CD4-positive, alpha-beta T cell treated with Interleukin-2 at 100 ng/mL for 4 hours (primary cell): ENCODE measurements at places on chromosomes 1 and 21.

- DNase-seq, result no peak
Observed at GRCh38 chr1:69846267-69846666, 278.5 kb downstream of the LRRC7 start.

- no peak for DNase-seq
Observed at GRCh38 chr1:78044796-78045562, 787 bp upstream of the GIPC2 start.

DNA sequence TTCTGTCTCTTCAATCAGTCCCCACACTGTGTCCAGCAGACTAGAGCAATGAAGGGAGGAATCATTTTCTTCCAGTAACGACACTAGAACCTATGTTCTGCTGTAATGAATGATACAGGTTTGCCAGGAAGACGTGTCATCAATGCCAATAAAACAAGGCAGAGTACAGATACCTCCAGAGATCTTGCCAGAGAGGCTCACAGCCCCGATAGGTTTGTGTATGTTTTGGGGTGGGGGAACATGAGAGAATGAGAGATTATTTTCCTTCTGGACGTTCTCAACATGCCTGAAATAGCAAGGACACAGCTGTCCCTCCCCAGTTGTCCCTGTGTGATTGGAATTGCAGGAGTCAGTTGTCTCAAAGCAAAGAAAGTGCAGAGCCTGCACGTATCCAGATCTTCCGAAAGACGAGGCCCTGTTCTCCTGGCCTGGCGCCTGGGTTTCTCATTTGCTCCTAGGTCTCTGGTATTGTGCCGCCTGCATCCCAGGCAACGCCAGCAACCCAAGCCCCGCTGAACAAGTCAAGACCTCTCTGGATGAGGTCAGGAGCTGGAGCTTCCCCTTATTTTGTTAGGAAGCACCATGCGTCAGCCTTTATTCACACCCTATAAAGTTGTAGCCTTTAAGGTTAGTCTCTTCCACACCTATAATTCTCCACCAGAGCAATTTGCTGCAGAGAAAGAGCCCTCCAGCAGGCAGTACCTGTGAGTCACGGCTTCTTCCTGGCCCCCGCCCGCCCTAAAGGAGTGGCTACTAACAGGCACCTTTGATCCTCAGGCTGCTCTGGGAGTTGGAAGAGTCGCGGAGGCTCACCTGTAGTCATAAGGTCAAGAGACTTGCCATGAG lies 130.5 kb downstream of the TOMM20 start:
- DNase-seq, result no peak

DNA sequence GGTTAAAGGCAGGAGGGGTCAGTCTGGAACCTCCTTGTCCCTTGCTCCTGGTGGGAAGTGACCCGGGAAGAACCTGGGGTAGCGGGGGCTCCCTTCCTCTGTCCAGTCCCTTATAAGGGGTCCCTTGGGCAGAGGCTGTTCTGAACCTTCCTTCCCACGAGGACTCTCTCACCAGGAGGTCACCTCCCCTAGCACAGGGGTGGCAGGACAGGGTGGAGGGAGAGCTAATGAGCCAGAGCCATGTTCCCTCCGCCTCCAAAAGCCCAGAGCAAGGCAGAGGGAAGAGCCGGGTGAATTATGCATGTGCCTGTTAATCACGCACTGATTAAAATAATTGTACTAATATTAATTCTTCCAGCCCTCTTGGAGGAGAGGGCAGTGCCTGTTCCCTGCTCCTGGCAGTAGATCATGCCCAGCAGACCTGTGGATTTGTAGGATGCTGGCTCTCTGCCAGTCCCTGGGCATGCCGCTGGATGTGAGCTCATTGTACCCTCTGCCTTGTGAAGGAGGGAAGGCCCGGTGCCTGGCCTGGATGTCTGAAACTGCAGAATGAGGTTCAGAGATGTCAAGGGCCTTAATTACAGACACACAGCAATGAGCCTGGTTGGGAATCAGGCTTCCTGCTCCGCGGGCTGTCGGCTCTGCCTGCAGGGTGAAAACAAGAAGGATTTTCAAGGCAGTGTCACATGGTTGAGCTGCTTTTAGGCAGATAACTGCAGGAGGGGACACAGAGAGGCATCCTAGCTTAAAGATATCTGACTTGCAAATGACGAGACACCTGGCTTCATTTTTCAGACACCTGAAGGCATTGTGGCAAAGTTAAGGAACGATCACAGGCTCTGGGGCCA lies 68.2 kb downstream of the IGSF21 start:
- DNase-seq, result no peak

GRCh38 chr1:12012560-12013316 lies 6.6 kb upstream of the MIIP start:
- no peak for DNase-seq

DNA sequence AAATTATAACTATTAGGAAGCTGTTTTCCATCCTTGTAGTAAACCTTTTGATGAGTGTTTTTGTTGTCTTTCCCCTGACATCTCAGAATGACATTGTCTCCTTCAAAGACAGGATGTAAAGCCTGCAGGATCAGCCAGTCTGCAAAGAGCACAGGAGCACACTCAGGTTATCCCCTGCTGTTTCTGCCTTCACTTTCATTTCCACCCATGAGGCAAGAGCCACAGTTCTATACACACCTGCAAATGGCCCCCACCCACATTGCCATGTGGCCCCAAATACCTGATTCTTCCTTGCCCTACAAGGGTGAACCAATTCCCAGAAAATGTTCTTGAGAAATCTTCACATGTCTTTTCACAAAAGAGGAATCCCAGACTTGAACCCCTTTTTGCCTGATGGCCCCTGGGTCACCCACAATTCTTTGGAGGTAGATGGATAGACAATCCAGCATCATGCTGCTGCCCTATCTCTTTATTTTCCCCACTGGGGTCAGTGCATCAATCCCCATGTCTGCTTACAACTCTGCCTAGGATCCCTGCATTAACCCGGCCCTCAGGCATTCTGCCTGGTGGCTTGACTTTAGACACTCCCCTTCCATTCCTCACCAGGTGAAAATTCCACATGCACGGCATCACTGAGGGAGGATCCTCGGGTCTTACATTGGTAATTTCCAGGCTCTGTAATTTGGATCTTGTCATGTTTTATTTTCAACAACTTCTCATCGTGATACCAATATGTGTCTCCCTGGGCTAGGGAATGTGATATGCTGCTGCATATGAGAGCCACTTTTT lies 2.6 kb downstream of the FCRL3 start:
- no peak for DNase-seq

DNA sequence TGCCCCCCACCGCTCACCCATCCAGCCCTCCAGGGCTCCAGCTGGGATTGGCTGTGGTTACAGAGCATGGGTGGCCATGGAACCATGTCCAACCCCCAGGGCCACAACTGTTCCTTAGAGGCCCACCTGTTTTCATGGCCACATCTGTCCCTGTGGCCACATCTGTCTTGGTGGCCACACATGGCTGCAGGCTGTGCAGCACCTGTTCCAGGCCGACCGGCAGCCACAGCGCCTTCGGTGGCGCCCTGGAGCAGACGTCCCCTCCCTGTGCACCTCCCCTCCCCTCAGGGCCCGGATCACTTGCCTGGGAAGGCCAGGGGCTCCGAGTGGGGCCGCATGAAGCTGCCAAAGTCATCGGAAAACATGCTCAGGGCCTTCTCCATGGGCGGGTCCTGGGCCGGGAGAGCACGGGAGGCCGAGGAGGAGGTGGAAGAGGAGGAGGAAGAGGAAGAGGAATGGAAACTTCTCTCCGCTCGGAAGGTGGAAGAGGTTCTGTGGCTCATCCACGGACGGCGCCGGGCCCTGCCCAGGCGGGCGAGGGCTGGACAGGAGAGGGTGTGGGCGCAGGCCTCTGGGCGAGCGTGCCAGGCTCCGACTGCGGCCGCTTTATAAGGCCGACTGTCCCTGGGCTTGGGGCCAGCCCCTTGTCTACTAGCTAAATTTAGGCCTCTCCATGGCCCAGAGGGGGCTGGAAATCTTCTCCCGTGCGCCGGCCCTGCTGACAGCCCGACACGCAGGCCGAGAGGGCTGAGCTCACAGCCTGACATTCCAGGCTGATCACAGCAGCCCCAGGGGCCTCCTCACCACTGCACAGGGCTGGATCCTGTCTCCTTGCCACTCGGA lies at the start of gene HSPB7:
Gene HSPB7 (minus strand): TSS at position 583 of the 843 bp plus-strand sequence. CDS start 80 bp downstream, at position 503.
- DNase-seq, result no peak

DNA sequence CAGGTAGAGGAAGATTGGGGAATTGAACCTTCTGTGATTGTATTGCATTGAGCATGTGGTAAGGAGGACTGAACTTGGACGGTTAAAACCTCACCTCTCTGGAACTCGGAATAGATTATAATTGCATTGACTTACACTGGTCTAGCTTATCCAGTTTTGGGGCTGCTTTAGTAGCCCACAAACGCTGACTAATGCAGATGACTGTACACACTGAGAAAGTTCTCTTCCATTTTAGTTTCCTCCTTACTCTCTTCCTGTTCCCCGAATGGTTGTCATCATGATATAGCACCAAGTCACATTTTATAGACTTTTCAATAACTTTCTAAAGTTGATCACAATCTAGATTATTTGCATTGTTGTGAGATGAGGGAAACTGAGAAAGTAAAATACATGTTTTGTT lies 78.2 kb downstream of the NFIA start:
- no peak for DNase-seq

GRCh38 chr1:182633657-182634281 lies 29.6 kb upstream of the RGS16 start:
- DNase-seq, result no peak

DNA sequence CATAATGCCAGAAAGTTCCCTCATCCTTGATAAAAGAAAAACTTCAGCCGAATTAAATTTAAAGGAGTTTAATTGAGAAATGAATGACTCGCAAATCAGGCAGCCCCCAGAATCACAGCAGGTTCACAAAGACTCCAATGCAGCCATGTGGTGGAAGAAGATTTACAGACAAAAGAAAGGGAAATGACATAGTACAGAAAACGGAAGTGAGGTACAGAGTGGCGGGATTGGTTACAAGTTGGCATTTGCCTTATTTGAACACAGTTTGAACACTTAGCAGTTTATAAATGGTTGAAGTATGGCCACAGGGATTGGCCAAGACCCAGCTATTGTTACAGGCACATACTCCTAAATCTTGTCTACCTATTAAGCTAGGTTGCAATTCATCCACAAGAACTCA lies 46.6 kb downstream of the HIVEP3 start:
- no peak for DNase-seq

DNA sequence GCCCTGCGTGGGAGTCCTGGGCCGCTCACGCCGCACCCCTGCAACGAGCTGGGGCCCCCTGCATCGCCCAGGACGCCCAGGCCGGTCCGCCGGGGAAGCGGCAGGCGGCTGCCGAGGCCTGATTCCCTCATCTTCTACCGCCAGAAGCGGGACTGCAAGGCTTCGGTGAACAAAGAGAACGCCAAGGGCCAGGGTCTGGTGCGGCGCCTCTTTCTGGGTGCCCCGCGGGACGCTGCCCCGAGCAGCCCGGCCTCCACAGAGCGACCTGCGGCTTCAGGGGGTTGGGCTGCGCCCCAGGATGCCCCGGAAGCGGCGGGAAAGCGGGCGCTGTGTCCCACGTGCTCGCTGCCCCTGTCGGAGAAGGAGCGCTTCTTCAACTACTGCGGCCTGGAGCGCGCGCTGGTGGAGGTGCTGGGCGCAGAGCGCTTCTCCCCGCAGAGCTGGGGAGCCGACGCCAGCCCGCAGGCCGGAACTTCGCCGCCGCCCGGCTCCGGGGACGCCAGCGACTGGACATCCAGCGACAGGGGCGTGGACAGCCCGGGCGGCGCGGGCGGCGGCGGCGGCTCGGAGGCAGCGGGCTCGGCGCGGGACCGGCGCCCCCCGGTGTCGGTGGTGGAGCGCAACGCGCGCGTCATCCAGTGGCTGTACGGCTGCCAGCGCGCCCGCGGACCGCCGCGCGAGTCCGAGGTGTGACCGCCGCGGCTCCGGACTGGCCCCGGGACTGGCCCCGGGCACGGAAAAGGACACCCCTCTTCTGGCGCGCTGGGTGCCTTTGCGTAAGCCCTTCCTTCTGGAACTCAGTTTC lies 2.7 kb downstream of the FAM110D start:
- peak; percentile 13 for DNase-seq

DNA sequence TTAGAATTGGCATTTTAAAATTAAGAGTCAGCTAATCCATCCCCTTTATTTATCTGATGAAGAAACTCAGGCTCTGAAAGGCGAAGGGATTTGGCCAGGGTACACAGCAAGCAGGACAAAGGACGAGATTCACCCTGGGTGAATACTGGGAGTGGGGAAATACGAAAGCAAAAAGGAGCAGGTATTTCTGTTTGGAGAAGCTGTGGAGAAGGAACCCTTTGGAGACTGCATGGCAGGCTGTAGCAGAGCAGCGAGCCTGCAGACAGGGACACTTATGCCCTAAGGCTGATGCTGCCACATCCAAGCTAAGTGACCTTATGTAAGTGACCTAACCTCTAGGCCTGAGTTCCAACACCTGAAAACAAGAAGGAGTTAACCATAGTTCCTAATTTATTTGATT lies 207.2 kb upstream of the C1orf87 start:
- DNase-seq, result no peak

DNA sequence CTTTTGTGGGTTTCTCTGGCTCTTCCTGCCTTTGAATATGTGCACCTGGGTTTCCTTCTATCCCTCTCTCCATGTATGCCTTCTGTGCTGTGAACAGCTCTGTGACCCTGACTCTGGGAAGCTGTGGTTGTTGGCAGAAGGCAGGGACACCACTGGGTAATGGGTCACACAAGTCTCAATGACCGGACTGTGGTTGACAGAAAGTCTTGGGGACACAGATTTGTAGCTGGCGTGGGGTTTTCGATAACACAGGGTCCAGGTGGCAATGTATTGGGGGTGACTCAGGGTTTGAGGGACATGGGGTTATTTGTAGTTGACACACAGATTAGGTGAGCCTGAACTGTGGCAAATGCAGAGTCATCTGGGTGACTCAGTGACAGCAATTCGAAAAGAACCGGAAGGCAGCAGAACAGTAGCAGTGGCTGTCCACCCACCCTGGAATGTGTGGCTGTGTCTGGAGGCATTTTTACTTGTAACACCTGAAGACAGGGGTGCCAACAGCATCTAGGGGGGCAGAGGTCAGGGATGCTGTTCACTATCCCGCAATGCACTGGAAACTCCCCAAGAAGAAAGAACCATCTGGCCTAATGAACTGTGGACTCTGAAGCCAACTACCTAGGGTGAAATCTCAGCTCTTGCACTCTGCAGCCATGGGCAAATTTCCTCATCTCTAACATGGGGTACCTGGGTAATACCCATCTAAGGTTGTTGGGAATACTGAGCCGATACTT lies 13.0 kb upstream of the SLC6A9 start:
- no peak for DNase-seq
